Mucosa of gallbladder (tissue), 1 donor: ENCODE measurements at places on chromosomes 11 and 22.

GRCh38 chr11:63560506-63561180 is 2.5 kb downstream of the PLAAT2 start:
- peak; percentile 40 for DNase-seq

DNA sequence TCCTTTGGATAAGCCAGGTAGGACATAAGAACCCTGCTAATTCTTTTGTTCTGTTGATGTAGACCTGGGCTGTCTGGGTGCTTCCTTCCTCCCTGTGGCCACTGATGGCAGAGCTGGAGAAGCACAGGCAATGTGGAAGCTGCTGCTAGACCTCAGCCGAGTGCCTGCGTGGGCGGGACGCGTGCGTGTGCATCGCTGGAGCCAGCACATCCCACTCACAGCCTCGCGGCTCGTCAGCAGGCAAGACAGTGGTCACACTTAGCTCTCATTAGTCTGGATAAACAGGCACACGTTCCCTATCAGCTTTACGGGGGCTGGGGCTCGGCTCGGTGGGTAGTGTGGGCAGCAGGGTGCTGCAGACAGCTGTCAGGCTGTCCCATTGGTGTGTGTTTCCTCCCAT is 155.7 kb downstream of the GRIK4 start:
- no peak for DNase-seq

DNA sequence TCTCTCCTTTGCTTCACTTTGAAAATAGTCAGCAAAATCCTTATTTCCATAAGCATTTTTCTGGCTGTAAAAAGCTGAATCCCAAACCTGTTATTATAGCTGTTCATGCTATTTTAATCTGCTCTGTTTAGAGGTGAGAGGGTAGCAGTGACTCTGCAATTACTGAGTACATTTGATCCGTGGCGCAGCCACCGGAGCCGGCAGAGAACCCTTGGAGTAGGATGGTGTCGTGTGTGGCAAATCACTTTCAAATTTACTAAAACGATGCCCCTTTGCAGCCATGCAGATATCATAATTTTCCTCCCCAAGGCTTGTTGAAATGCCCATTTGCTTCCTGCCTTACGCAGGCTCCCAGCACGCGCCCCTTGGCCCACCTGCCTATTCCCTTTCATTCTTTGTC is 69.6 kb downstream of the ZBTB16 start:
- no peak for DNase-seq

DNA sequence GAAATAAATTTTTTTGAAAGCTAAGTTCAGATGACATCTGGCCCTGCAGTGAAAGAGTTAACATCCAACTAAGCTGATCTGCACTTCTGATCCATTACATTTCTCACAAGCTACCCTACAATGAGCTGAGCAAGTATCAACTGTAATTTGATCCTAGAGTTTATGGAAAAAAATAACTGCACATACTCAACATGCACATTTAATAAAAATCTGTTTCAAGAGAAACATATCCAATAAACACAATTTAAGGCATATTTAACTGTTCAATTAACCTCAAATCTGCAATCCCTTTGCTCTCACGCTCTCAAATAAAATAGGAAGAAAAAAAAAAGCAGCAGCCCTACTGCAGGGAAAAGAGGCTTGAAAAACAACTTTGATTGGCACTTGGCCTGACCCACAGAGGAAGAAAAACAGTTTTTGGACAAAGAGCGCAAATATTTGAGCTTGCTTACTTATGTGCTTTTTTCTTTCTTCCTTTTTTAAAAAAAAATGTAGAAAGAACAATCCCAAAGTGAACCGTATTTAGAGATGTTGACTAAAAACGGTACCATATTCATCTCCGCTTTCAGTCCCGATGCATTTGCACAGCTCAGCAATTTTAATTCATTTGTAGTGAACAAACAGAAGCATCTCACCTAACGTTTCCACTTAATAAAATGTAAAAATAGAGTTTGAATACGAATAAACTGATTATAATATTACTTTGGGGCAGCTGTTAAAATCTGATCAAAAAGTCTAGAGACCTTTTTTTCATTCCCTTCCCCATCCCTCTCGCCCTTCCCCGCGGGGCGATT is 1.6 kb downstream of the SESN3 start:
- no peak for DNase-seq
